ENCODE measurements at places on chromosomes 6 and 20.

DNA sequence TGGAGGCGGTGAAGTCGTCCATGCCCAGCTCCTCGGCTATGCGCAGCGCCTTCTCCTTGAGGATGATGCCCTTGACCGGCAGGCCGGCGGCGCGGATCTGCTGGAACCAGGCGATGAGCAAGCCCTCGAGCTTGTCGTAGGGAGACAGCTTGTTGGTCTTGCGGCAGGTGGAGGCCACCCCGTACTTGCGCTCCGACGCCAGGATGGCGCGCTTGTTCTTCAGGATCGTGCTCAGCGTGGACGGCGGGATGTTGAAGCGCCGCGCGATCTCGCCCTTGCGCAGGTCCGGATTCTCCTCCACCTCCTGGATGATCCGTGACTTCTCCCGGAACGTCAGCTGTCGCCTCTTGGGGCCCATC is 435 bp downstream of the CENPB start:
- DNase-seq, result no peak

DNA sequence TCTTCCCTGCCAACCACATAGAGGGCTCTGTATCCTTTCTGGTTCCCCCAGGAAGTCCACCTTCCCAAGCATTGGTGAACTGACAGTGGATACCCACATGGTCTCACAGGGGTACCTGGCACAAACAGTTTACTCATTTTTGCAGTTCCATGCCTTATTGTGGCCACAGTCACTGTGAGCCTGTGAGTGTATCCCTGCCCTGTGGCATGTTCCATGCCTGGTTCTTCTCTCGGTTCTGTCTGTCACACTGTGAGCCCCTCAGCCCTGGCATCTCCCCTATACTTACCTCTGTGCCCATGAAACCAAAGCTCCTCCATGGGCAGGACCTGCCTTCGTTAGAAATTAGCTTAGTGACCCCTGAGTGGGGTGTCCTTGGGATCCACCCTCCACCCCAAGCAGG is 107.8 kb downstream of the TOX2 start:
- DNase-seq, result no peak

- DNase-seq, result no peak
Measured at GRCh38 chr20:1907586-1907985, 12.4 kb downstream of the SIRPA start.

- DNase-seq, result no peak
Measured at GRCh38 chr6:13490402-13490801, 3.0 kb upstream of the GFOD1 start.

DNA sequence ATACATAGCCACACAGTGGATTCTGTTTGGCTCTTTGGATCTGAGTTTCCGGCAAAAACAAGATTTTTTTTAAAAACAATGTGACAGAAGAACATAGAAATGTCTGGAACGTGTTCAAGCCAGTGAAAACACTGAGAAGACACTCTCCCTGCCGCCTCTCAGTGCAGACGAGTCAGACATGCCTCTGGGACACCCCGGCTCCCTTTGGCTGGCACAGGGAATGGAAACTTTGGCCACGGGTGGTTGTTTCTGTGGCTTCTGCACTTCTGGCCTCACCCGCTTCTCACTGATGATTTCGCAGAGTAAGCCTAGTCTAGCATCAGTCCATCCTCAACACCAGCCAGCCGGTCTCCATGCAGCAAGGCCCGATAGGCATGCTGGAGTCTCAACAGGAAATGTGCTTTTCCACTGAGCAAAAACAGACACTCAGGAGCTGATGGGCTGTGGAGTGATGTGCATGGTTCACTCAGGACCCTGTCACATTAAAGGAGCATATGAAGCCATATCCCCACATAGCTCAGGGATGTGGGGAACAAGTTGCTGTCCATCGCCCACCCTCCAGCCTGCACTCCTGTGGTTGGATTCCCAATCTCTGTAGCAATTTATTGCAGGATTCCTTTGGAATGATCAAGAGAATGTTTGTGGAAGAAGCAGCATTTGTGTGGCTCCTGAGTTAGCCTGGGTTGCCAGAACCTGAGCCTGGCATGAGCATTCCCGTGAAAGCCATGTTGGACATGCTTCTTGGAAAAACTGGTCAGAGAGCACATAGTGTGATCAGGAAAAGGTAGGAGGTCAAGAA is 262.0 kb upstream of the RIN2 start:
- DNase-seq, result no peak

DNA sequence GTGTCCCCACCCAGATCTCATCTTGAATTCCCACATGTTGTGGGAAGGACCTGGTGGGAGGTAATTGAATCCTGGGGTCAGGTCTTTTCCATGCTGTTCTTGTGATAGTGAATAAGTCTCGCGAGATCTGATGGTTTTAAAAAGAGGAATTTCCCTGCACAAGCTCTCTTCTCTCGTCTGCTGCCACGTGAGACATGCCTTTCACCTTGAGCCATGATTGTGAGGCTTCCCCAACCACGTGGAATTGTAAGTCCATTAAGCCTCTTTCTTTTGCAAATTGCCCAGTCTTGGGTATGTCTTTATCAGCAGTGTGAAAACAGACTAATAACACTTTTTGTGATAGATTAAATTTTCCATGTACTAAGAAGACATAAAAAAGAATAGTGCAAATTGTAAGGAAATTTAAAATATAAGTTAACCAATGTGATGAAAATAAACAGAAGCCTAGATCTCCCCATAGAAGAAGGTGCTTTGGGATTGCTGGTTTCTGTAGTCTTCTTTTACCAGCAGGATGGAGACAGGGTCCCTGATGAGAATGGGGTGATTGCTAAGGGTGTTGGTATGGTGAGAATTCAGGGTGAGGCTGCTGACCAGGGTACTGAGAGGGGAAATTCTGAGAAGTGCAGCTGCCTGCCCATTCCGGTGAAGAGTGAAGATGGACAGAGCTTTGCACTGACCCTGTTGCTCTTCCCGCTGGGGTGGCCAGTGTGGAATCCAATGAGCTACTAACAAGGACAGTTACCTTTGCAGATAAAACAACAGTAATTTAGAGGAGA is 50.7 kb downstream of the BMP2 start:
- no peak for DNase-seq

- DNase-seq, result no peak
Measured at GRCh38 chr6:128694303-128695009, 174.1 kb upstream of the PTPRK start.

- no peak for DNase-seq
Measured at GRCh38 chr6:118220429-118221128, 313.5 kb downstream of the SLC35F1 start.

- no peak for DNase-seq
Measured at GRCh38 chr20:50460115-50460607, 50.0 kb upstream of the PTPN1 start.

DNA sequence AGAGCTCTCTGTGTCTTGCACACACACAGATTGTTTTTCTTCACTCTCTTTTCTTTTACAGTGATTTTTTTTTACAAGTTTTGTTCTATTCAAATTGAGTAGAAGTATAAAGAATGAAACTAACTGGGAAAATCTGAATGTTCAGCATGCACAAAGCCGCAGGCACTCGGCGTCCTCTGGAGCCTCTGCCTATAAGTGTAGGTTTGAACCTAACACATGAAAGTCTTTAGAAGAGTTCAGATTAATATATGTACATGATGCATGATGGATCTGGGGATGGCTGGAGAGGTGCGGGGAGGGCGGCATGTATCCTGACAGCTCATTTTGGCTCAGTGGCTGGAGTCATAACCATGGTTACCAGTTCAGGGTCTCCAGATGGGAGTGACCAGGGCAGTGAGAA is 301.1 kb upstream of the CDH4 start:
- no peak for DNase-seq

GRCh38 chr6:66662196-66662595 is 955.2 kb upstream of the EYS start:
- no peak for DNase-seq

DNA sequence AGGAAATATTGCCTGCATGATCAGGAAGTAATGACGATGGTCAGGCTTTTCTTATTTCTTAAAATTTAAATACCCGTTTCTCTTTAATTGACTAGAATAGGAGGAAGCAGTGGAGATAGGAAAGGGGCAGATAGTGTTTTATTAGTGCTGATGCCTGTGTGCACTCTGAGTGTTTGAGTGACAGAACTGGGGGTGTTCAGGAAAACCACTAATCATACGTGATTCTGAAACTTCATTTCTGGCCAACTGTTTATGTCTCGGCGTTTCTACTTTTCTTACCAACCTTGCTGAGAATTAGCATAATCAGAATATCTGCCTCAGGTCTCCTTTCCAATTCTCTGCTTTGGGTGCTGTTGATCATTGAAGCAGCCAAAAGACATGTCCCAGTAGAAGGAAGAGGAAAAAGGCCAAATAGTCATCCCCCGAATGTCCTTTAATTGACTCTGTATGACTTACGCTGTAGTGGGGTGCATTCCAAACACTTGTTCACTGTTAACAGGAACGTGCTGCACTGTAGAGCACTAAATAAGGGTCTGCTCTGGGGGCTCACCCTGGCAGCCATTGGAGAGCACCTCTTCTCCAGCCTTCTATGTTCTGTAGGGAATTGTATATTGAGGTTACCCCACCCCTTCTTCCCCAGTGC is 152.9 kb downstream of the JARID2 start:
- no peak for DNase-seq

DNA sequence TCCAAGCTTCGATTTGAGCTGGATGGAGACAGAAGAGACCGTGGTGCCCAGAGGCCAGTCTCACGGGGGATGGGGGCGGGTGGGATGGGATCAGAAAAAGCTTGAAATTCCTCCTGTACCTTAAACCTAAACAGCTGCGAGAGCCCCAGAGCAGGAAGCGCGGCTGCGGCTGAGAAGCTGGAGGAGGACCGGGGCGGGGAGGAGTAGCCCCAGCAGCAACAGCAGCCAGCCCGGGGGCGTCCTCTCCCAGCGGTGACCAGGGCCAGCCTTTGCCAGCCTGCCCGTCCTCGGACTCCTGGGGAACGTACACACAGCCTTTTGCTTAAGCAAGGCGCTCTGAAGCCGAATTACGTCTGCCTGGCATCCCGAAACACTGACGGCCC is 17.4 kb upstream of the PRDM13 start:
- no peak for DNase-seq

DNA sequence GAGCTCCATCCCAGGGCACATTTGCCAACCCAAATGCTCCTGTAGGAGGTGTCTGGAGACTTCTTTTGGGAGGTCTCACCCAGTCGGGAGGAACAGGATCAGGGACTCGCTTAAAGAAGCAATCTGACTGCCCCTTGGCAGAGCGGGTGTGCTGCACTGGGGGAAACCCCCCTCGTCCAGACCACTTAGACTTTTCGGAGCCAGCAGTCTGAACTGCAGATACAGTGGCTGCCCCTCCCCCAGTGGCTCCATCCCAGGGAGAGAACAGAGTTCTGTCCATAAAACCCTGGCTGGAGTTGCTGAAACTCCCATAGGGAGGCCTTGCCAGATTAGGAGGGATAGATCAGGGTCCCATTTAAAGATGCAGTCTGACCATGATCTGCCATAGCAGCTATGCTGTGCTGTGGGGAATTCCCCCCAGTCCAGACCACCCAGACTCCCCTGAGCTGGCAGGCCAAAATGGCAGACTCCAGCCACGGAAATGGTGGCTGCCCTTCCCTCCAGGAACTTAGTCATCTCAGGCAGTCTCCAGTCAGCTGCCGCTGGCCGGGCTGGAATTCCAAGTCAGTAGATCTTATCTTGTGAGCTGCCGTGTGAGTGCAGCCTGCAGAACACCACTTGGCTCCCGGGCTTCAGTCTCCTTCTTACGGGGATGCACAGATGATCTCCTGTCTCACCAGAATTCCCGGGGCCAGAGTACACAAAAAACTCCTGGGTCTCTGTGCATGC is 278.1 kb upstream of the SASH1 start:
- peak; percentile 26 for DNase-seq

GRCh38 chr6:155110721-155111120 is 115.6 kb downstream of the TIAM2 start:
- DNase-seq, result no peak

DNA sequence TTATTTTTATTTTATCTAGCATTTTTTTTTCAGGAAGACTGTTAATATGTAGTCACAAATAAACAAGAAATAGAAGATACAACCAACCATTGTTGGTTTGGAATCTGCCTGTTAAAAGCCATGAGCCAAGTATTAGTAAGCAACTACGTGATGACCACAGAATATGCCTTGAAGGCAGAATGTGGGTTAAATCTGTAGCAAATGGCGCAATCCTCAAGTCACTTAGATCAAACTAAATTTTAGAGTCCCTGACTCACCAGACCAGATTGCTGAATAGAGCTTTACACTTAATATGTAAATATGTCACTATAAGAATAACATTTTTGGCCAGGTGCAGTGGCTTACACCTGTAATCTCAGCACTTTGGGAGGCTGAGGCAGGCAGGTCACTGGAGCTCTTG is 800.1 kb upstream of the CITED2 start:
- DNase-seq, result peak; percentile 50

- DNase-seq, result no peak
Measured at GRCh38 chr20:2507875-2508630, 662 bp downstream of the ZNF343 start.

DNA sequence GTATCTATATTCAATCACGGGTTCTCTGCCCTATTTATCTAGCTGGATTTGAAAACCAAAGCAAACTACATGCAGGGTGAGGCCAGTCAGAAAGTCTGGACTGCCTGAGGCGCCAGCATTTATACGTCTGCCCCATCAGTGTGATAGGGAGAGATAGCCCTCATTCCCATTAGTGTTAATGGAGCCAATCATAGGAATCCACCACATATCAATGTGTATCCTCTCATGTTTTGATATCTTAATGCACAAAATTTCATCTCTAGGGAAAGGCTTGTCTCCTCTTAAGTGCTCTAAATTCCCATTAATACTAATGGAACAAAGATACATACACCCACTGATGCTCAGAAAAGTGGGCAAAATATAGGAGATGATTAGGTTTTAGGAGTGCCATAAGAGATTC is 376.2 kb downstream of the BTBD3 start:
- DNase-seq, result no peak

GRCh38 chr20:46139266-46139889 is 21.3 kb downstream of the CD40 start:
- DNase-seq, result no peak

DNA sequence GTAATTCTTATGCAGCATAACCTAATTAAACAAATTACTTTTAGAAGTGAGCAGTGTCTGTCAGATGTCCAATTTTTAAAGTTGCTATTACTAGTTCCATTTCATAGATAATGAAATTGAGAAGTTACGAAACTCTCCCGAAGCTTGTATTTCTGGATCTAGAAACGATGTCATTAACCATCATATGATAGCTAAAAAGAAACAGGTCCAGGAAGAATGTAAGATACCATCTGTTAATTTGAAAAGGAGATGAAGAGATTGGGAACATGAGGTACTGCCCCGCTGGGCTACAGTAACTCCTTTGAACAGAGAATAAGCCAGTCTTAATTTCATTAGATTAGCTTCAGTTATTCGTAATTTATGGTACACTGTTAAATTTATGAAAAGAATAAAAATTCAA is 47.5 kb upstream of the TMX4 start:
- no peak for DNase-seq

- no peak for DNase-seq
Measured at GRCh38 chr6:122008101-122008999, 391.1 kb upstream of the HSF2 start.
